ENCODE measurements at places on chromosomes 3 and 15. TPM values are rescaled to one million over a fixed set of nuclear protein-coding genes. Genes with fewer than 3 reads are reported as not detected.
A peak's percentile ranks its signal among the peaks of the same experiment; 100 is the strongest.

- no peak for DNase-seq
Measured at GRCh38 chr15:36977659-36978058, 122.7 kb downstream of the MEIS2 start.

Gene CCR1
- total RNA-seq: 1.9 TPM

Gene AP3B2
- total RNA-seq: 2.0 TPM

Gene CX3CR1
- total RNA-seq: 0.68 TPM

DNA sequence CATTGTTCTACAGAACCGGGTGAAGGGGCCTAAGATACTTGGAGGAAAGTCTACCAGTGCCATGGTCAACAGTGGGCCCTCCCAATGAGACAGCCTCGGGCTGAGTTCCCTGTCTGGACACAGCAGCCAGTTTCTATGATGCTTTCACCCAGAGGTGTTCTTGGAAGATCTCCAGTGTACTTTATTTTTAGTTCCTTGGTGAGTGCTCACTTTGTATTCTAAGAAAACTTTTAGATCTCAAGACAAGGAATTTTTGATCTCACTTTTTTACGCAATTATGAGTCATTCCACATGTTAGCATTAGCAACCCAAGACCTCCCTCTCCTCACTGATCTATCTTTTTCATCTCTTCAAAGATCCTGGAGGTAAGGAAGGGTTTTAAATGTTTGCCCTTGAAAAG, 287.7 kb downstream of the RORA start:
- DNase-seq: peak; percentile 22

Gene MESP1
- 12.2 TPM for total RNA-seq

Gene CCR2
- 1.0 TPM for total RNA-seq

- DNase-seq: peak; percentile 60
Measured at GRCh38 chr15:85543741-85544155, 163.3 kb downstream of the AKAP13 start.

DNA sequence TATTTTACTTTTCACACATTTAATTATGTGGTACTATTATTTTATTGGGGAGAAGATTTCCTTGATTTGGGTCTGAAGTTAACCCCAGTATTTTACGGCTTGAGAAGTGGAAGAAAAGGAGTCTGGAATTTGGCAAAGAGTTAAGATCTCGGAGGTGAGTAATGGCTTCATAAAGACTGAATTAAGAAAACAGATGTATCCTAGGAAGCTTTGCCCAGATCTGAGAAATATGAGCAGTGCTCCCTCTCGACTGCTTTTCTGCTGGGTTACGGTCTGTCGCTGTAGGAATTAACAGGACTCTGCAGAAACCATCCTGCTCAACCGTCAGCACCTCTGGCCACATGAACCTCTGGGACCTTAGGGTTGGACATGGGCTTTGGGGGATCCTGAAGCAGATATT, 163.6 kb upstream of the NDN start:
- no peak for DNase-seq

GRCh38 chr3:196268284-196269163, 19.0 kb downstream of the PCYT1A start:
- no peak for DNase-seq

GRCh38 chr15:58139989-58140522, 1.9 kb downstream of the AQP9 start:
- DNase-seq: no peak

DNA sequence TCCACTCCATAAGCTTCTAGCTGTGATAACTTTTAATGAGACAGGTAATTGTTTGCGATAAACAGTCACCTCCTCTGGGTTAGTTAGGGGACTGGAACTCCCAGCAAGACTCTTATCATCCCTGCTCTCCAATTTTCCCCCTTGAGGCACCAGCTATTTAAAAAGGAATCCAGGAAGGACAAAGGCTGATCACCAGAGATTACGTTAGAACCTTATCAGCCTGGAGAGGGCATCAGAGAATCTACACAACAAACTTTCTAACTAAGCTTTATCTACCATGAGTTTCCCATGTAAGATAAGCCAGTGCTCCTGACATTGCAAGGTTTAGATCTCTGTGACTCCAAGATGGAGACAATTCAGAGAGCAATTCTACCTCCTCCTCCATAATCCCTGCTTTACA, 31.3 kb downstream of the GPR176 start:
- DNase-seq: no peak

DNA sequence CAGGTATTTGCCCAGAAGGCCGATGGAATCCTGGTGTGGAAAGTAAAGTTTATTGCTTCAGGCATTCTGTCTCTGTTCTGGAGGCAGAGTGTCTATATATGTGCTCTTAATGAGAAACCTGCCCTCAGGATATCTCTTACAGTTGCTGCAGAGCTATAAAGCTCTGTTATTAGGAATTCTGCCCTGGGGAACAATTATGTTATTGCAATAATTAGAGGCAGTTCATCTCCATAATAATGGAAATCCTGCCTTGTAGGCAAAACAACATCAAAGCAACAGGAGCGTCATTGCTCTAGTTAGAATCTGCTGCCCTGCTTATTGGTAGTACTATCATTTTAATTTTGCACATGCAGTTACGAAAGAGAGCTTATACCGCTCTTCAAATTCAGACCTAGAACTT, 175.6 kb downstream of the IL5RA start:
- no peak for DNase-seq

- no peak for DNase-seq
Measured at GRCh38 chr3:15345608-15346137, 13.3 kb upstream of the SH3BP5 start.

DNA sequence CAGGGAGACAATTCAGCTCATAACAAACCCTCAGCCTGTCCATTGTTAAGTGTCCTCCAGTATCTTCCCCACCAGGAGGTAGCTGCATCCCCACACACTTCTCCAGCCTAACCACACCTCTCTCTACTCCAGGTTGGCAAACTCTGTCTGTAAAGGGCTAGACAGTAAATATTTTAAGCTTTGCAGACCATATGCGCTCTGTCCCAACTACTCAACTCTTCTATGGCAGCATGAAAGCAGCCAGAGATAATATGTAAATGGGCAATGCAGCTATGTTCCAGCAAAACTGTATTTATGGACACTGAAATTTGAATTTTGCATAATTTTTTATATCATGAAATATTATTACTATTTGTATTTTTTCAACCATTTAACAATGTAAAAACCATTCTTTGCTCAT, 230.4 kb upstream of the STT3B start:
- no peak for DNase-seq

DNA sequence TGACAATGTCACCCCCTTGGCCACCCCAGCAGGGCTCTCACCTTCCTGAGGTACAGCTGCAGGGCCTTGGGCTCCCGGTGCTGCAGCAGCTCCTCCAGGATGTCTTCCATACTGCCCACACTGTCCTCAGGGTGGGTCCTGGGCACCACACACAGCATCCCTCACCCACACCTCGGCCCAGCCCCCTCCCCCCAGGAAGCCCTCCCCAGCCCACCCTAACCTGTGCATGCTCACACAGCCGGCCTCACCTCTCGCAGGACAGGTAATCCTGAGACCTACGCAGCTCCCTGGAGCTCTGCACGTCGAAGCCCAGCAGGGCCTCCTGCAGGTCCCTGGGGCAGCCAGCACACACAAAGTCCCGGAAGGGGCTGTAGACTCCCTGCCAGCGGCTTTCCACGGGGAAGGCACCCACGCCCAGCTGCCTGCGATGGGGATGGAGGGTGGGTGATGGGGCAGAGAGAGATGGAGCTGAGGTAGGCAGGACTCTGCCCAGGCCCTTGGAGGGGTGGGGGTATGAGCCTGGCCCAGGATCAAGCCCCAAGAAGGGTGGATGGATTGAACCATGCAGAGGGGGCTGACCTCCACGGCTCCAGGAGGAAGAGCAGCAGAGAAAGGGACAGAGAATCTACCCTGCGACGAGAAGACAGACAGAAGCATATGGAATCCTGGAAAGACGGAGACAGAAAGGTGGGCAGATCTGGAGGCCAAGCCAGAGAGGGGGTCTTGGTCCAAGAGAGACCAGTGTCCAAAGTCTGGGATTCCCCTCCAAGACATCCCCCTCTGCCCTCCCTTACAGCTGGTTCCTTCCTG, 16.7 kb downstream of the ALS2CL start:
- DNase-seq: peak; percentile 50

GRCh38 chr3:76502076-76502475, 537.8 kb upstream of the ROBO2 start:
- DNase-seq: no peak

Gene GABRB3
- total RNA-seq: 0.17 TPM

DNA sequence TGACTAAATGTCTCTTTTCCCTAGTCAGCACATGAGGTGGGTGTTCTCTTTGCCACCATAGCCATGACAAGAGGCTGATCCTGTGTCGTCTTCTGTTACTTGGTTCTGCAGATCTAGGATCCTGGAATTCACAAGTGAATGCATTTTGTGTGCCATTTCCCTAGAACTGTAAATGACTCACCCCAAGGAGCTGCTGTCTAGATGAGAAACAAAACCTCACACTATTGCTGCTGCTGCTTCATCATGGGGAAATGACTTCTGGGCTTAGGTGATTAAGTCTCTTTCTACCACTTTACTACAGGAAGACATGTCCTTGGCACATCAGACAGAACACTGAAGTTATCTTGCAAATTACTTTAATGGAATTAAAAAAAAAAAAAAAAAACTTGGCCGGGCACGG, 54.9 kb downstream of the SLCO3A1 start:
- DNase-seq: no peak

Gene PLCH1
- total RNA-seq: not detected

DNA sequence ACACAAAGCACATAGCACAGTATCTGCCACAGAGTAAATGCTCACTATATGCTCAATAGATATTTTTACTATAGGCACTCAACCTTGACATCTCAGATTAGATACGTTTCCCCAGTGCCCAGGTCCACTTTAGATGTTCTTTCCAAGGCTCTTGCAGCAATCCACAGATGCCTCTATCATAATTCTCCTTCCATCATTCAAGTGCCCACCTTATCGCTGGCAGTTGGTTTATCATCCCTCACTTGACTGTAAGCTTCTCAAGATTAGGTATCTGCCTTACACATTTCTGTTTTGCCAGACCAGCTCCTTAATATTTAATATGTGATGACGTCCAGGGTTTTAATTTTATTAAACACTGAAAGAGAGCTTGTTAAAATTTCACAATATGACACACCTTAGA, 8.6 kb downstream of the NCEH1 start:
- DNase-seq: no peak

Gene HGD
- not detected for total RNA-seq

GRCh38 chr3:96803870-96804269, 10.5 kb upstream of the EPHA6 start:
- no peak for DNase-seq

DNA sequence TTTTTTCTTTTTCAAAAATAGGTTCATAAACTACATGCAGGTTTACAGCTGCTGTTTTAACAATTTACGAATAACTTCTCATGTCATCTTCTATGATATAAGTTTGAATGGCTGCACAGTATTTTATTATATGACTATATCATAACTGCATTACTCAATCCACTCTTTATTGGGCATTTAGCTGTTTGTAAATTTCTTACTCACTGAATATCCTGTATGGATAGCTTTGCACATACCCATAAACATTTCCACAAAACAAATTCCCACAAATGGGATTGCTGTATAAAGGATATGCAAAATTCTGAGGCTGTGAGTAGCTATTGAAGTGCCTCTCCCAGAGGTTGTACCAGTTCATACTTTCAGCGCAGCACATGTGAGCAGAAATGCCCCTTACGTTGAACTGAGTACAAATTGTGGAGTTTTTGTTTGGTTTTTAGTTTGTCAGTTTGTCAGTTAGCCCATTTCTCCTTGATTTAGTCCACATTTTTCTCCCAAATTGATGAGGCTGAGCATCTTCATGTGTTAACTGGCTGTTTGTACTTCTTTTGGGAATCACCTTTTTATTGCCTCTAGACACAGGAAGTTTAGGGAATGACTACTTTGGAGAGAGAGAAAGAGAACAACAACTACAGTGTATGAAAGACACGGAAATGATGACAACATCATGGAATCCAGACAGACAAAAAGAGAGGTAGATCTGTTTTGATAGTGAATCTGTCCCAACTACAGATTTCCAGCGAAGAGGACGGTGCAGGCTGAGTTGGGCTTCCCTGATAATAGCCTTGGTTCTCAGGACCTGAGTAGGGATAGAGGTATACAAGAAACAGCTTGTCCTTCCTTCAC, 24.8 kb downstream of the TTC23 start:
- DNase-seq: no peak

GRCh38 chr3:12232785-12233300, 56.0 kb upstream of the PPARG start:
- DNase-seq: no peak

Gene FAM3D
- total RNA-seq: not detected

Gene RBP2
- not detected for total RNA-seq

- DNase-seq: no peak
Measured at GRCh38 chr3:30440147-30440604, 166.2 kb upstream of the TGFBR2 start.

- DNase-seq: no peak
Measured at GRCh38 chr3:47394881-47395280, 14.1 kb downstream of the PTPN23 start.

- no peak for DNase-seq
Measured at GRCh38 chr15:48006031-48006511, 114.7 kb upstream of the SLC24A5 start.

GRCh38 chr3:122231465-122232157, 48.1 kb downstream of the CASR start:
- DNase-seq: no peak

Gene FRMD4B
- total RNA-seq: 2.9 TPM

DNA sequence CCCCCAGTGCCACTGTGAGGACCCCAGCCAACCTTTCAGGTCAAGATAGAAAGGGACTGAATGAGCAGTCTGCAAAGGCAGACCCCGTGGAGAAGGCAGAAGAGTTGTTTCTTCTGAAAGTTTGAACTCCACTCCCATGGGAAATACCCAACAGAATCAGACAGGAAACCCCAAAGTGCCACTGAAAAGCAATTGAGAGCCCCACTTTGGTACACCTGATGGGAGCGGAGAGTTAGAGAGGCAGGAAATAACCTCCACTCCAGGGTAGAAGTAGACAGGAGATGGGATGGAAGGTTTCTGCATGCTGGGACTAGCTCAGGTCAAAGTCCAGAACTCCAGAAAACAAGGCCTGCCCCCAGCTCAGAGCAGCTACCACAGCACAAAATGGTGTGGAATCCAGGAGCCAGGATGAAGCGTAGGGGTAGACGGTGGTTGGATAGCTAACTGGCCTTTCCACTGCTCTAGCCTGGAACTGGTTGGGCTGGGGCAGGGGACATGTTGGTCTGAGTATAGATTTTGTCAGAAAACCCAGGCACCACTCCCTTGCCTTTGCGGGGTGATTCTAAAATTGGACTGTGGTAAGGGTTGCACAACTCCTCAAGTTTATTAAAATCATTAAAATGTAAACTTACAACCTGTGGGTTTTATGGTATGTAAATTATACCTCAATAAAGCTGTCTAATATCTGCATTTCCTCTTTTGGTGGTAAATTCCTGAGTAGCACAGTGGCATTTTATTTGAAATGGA, 1.9 kb upstream of the RAB43 start:
- no peak for DNase-seq

- no peak for DNase-seq
Measured at GRCh38 chr3:35254917-35255316, 384.4 kb upstream of the ARPP21 start.

- no peak for DNase-seq
Measured at GRCh38 chr3:156413293-156413892, 141.5 kb downstream of the SSR3 start.

Gene LRRC58
- 5.7 TPM for total RNA-seq

Data from psoas muscle (tissue), 8 donors.